Jurkat, Clone E6-1 (cell line): ENCODE measurements at places on chromosomes 2 and 18.

DNA sequence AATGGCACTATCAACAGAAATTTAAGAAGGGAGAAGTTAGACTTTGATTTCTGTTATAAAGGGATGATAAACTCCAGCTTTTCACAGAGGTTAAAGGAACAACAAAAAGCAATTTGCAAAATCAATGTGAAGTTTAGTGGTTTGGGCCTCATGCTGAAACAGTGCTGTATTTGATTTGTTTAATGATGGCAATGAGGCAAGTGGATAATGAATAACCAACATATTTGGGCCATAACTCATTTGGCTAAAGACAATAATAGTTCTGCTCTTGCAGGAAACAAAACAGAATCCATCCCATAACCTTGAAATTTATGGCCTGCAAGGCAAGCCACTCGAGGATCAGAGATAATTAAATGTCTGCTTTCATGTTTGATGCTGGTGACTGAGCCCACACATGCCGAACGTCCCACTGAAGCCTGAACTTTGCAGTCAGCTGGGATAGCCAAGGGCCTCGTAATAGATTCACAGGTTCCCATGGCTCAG, 56.5 kb downstream of the TPGS2 start:
- no peak for DNase-seq

- DNase-seq = no peak
These were observed 476 bp downstream of the STRN start for GRCh38 chr2:36965751-36966369.

DNA sequence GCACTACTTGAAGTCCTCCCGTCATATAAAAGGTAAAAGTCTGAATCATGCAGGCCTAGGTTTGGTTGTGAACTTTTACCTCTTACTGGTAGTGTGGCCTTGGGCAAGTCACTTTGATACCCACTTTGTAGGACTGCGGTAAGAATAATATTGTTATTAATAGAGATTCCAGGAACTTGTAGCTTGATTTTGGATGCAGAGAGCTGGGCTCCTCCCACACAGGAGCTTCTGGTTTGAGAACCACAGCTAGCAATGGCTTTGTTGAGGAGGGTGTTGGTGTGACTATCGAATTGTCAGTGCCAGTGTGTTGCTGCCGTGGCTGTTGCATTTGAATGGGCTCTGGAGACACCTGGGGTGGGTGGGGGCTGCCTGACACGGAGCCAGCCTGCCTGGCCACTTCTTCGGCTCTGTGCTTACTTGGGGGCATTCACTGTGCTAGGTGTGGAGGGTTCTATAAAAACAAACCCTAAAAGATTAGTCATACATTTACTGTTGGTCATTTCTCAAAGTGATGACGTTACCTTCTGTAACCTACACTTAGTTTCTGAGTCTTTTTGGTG, 38.5 kb downstream of the ASAP2 start:
- DNase-seq = no peak

DNA sequence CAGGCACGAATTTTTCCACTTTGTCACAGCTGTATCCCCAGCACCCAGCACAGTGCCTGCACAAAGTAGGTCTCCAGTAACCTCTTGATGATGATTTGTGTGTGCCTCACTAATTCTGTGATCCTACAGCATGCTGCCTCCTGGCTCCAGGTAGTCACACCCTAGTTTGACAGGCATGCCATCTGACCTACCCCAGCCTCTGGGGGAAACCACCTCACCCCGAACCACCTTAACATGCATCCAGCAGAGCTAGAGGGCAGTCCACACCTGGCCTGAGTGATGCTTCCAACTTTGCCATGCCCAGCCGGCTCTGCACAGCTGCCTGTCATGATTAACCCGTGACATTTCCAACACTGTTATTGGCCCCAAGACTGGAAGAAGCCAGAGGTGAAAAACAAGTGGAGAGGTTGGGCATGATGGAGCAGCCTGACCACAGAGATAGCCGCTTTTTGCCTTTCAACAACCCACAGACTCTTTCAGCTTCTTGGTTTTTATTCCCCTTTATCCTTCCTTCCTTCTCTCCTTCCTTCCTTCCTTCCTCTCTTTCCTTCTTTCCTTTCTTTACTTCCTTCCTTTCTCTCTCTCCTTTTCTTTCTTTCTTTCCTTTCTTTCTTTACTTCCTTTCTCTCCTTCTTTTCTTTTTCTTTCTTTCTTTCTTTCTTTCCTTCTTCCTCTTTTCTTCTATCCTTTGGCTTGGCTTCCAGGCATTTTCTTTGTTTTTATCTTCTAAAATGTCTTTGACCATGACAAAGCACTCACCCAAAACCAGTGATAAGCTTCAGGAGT, 294.4 kb upstream of the SIX2 start:
- DNase-seq = no peak

- no peak for DNase-seq
These were observed 413.3 kb downstream of the BCL11A start for GRCh38 chr2:60140185-60140584.
